CD4-positive, alpha-beta T cell treated with Interferon alpha-2 for 1 hour (primary cell): ENCODE measurements at places on chromosomes 3 and 15.

GRCh38 chr15:58980351-58980939 lies 7.0 kb upstream of the RNF111 start:
- DNase-seq = peak; percentile 67

- no peak for DNase-seq
Observed at GRCh38 chr3:105868431-105868741, 426 bp downstream of the CBLB start.

GRCh38 chr15:36469311-36469966 lies 110.0 kb upstream of the CDIN1 start:
- no peak for DNase-seq

GRCh38 chr3:87158823-87159222 lies 68.3 kb upstream of the CHMP2B start:
- no peak for DNase-seq

GRCh38 chr15:80055933-80056332 lies 3.5 kb upstream of the ZFAND6 start:
- DNase-seq = no peak

DNA sequence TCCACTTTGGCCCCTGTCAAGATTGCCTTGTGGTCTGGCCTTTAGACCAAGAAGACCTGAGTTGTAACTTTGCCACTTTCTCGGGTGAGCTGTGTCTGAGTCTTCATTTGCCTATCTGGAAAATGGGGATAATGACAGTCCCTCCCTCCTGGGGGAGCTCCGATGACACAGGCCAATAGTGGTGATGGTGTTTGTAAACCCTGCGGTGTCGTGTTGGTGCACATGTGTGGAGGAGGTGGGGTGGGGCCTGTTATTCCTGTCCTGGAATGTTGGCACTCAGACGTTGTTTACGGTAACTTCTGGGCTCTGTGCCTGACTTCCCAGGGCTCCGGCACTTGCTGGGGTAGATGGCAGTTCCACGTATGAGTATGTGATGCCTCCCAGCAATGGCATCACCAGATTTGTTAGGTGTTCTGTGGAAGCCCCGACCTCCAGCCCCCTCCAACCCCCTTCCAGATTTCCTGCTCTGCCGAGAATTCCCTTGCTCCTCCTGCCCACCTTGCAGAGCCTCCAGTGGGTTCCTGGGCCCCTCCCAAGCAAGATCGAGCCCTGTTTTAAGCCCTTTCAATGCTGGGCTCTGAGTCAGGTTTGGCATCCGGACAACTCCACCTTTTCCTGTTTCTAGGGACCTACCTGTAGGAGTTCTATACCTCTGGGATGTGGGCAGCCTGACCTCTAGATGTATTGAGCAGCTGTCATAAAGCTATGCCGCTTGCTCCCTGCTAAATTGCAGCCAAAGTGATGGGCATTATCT lies 31.4 kb downstream of the HRH1 start:
- DNase-seq = no peak

GRCh38 chr3:47444103-47444502 lies 31.6 kb downstream of the SCAP start:
- no peak for DNase-seq

GRCh38 chr3:154060238-154061000 lies 60.8 kb upstream of the ARHGEF26 start:
- no peak for DNase-seq

- DNase-seq = peak; percentile 72
Observed at GRCh38 chr3:183895296-183895695, 10.6 kb upstream of the PARL start.

DNA sequence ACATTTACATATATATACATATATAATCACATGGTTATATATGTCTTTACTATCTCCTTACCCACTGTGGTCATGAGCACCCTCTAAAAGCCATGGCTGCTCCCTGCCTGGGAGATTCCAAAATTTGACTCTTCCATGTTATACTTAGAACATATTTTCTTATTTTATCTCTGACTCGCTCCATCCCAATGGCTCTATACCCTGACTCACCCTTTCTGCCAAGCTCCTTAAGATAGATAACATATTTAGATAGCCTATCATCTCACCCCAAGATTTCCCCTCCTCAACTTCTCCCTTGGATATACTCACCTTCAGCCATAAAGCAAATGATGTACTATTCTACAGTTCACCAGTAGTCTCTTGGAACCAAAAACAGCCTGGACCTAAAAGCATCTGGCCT lies 65.1 kb downstream of the CD200R1L start:
- no peak for DNase-seq

DNA sequence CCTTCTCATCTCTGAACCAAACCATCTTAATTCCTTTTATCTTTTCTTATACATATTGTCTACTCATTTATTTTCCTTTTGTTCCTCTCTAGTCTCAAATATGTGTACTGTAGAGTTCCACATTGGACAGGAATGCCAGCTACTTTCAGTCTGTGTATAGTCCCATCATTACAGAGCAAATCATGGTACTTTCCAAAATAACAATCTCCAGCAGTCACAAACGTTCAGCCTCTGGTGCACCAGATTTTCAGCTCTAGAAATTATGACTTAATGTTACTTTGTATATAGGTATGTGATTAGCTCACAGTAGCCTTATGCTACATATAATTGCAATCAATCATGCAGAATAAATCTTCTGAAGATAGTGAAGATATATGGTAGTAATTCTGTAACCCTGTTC lies 32.5 kb upstream of the TM4SF4 start:
- DNase-seq = no peak

DNA sequence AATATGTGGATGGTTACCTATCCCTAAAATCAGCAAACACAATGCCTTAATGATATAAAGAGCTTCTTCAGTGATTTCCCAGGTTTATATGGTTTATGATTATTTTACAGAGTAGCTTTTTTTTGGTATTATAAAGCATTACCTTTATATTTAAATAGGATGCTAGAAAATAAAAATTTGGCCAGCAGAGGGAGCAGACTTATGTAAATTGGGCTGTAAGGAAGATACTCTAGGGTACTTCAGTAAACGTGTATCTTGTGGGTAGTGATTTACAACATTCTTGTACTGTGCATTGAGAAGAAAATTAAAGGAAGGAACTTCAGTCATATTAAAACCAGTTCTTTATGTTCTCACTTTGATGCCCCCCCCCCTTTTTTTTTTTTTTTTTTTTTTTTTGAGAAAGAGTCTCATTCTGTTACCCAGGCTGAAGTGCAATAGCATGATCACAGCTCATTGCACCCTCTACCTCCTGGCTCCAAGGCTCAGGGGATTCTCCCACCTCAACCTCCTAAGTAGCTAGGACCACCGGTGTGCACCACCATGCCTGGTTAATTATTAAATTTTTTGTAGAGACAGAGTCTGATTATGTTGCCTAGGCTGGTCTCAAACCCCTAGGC lies 167.9 kb downstream of the BBX start:
- peak; percentile 61 for DNase-seq

DNA sequence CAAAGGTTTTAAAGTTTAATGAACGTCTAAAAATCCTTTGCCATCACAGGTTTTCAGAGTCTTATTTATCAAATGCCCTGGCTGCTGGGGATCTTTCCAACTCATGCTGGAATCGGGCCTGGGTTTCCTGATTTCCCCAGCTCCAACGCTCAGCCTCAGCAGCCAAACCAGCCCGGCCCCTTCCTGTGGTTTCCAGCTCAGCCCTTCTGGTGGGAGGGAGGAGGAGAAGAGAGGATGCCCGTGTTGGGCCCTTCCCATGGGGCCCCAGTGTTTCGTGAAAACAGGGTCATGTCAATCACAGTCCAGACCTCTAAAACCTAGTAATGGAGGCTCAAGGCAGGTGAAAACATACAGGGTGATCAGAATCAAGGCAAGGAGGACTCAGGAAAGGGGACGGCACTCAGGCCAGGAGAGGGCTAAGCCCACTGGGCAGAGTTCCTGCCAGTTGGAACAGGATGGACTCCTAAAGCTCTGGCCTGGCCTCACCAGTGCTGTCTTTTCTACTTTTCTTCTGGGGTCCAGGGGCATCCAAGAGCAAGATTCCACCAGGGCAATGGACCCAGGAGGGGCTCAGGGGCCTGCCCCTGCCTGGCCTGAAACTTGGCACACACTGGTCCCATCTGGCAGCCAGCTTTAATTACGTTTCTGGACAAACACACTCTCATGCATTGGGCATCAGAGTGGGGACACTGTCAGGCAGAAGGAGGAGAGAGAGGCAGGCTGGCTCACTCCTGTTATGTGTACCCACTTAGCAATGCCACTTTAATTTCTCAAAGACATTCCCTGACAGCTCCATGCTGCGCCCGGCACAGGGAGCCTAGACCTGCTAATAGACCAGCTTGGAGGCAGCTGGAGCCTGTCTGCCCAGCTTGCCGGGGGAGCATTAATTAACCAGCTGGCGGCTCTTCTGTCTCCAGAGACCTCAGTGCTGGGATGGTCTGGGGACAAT lies 194.6 kb downstream of the FAM43A start:
- DNase-seq = no peak

DNA sequence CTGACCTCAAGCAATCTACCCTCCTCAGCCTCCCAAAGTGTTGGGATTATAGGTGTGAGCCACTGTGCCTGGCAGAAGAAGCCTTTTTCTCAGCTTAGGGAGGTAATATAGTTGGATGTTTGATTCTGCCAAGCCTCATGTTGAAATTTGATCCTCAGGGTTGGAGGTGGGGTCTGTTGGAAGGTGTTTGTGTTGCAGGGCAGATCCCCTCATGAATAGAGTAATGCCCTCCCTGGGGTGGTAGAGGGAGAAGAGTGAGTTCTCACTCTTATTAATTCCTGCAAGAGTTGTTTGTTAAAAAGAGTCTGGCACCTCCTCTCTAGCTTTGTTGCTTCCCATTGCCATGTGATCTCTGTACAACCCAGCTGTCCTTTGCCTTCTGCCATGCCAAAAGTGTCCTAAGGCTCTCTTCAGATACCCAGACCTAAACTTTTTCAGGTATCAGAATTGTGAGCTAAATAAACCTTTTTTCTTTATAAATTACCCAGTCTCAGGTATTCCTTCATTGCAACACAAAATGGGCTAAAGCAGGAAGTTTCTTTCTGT lies 16.4 kb downstream of the NECTIN3 start:
- DNase-seq = no peak

GRCh38 chr3:69081583-69082262 lies 1.6 kb upstream of the UBA3 start:
- DNase-seq = peak; percentile 35

- DNase-seq = no peak
Observed at GRCh38 chr15:42974202-42974862, 53.8 kb upstream of the TTBK2 start.

DNA sequence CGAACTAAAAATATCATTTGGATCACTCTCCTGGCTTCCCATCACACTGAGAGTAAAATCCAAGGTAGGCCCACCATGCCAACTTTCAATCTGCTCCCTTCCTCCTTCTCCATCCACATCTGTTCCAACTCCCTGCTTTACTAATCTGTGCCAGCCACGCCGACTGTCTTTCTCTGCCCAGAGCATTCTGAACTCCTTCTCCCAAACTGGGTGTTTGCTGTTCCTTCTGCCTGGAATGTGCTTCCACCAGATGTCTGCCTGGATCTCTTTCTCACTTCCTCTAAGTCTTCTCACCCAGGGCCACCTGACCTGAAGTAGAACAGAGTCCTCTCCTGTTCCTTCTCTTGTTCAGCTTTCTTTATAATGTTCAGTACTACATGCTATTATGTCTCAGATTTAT lies 5.6 kb upstream of the ARL8B start:
- DNase-seq = no peak

DNA sequence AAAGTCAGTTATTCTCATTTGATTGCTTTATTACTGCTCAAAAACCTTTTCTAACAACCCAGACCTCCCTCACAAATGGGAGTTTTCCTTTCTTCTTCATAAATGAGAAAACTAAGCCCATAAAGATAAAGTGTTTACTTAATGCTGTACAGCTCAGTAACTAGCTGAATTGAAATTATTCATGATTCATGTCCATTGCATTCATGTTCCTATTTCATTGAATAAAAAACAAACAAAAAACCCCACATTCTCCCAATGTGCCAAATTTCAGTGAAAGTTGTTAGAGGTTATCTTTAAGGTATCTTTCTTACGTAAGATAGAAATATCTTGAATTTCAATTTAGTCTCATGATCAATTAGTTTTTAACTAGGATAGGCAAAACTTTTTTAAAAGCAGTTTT lies 2.8 kb downstream of the PLSCR2 start:
- DNase-seq = no peak

- DNase-seq = no peak
Observed at GRCh38 chr15:95658799-95659198, 671.7 kb upstream of the NR2F2 start.

- DNase-seq = no peak
Observed at GRCh38 chr15:80350941-80351610, 53.1 kb upstream of the ARNT2 start.

DNA sequence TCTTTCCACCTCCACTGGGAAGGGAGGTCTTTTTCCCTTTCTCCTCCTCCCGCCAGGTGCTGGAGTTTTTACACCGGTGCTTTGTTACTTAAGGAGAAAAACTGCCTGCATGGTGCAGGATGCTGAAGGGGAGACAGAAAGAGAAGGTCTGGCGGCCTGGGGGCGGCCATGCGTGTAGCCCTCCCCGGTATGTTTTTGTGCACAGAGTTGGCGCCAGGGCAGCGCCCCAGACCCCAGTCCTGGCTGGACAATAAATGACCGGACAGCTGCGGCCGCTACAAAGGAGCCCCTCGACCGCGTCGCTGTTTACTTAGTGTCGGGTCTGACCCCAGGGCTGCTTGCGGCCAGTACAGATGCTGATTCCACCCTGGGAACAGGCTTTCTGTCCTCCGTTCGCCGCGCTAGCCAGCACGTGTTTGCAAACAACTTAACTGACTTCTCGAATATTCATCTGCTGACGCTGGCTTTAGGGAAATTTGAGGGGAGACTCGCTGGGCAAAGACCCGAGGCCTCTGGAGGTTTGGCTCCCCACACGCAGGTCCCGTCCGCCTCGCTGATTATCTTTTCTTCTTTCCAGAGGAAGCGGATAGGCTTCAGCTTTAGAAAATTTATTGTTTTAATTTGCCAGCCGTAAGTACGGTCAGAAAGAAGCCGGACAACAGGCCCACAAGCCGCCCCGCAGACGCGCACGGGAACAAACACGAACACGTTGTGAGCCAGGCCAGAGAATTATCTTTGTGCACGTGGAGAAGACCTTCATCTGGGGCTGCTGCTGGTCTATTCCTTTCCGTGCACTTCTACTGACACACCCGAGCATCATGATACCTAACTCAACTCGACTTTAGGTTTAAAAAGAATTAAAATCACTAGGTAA lies 46.9 kb downstream of the ZIC4 start:
- DNase-seq = no peak

GRCh38 chr15:54017251-54017650 lies 39.0 kb downstream of the UNC13C start:
- DNase-seq = no peak

- no peak for DNase-seq
Observed at GRCh38 chr15:84947947-84948830, 33.5 kb upstream of the PDE8A start.

DNA sequence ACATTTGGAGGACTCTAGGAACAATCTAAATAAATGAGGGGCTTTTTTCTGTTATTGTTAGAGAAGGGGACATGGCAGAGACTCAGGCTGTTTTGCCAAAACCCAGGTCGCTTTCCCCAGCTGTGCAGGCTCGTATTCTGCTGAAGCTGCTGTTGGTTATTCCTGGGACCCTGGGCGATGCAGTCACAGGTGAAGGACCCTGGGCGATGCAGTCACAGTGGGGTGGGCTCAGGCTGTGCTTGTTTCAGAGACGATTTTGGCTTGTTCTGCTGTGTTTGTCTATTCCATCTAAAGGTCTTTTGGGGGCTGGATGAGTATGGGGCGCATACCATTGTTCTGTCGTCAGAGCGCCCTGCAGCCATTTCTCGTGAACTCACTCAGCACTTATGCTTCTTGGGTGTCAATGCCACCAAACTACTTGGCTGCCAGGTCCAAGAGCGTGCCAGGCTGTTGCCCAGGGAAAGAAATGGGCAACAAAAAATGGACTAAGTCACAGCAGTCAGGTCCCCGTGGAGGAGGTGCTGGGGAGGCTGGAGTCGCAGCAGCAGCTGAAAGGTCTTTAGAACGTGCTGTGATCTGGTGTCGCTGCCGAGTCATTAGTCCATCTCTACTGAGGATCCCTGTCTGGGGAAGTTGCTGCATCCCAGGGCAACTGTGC lies 151.4 kb downstream of the CHDH start:
- DNase-seq = no peak
